Activated T-cell treated with anti-CD3 and anti-CD28 coated beads for 4 hours (primary cell): ENCODE measurements at places on chromosomes 7 and 10.
A peak's percentile ranks its signal among the peaks of the same experiment; 100 is the strongest.

GRCh38 chr7:145633513-145633912 lies 483.1 kb upstream of the CNTNAP2 start:
- no peak for DNase-seq

- DNase-seq: no peak
Measured at GRCh38 chr10:86072413-86072812, 294.2 kb downstream of the GRID1 start.

DNA sequence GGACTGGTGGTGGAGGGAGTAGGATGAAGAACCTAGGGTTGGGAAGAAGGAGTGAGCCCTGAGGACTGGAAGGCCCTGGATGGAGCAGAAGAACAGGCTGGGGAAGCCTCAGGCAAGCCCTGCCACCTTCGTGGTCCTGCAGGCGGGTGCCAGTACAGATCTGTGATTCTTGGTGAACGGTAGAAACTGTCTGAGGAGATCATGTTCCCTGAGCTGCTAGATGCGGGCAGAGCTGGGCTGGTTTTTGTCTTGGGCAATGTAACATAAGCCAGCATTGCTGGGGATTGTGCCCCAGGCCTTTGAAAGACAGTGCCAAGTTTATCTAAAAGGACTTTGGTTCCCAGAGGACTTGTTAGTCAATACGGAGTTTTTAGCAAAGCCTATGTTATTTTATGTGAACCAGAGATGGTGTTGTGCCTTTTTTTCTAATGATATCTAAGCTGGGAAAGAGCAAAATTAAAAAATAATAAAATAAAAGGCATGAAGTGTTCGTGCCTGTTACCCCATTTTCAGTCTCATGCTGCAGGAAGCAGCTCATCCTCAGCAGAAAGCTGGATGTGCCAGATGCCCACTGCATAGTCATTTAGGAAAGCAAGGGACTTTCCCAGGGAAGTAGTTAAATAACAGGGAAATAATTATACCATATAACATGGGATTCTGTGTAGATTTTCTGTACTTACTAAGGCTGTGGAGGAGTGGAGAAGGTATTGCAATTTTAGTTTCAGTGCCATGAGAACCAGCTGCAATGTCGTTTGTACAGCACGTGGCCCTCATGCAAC lies 24.4 kb upstream of the FIGNL1 start:
- no peak for DNase-seq

DNA sequence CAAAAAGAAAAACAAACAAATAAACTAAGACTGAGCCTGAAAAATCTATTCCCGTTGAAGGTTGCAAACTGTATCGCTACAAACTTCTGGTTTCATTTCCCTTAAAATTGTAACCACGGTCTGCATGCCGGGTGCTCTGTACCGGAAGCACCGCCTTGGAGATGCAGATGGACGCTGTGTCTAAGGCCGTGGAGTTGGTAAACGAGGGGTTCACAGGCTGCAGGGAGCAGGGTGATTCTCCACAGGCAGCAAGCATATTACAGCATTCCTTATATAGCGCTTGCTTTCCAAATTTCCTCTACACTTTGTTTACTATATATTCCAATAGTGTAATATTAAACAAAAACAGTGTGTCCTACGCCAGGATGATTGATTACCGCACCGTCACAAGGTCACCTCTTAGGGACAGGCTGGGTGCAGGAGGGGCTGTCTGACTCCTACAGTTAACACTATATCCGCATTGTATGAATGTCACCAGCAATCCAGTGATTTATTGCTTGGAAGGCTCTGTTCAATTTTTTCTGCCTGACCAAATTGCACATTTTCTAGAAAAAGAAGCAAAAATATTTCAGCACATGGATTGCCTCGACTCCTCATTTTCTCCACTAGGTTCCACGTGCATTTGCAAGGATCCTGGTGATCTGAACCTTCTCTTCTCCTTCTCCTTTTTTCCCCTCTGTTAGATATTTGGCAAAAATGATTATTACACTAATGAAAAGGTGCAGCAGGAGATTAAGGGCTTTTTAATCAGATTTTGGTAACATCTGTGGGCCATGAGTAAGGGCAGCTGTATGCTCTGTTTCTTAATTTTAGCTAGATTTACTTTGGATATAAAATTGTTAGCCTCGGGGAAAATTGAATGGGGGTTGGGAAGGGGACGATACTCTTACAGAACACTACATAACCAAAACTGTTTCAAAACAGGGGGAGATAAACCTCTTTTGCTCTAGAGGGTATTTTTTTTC lies 325.8 kb upstream of the MGMT start:
- DNase-seq: no peak

DNA sequence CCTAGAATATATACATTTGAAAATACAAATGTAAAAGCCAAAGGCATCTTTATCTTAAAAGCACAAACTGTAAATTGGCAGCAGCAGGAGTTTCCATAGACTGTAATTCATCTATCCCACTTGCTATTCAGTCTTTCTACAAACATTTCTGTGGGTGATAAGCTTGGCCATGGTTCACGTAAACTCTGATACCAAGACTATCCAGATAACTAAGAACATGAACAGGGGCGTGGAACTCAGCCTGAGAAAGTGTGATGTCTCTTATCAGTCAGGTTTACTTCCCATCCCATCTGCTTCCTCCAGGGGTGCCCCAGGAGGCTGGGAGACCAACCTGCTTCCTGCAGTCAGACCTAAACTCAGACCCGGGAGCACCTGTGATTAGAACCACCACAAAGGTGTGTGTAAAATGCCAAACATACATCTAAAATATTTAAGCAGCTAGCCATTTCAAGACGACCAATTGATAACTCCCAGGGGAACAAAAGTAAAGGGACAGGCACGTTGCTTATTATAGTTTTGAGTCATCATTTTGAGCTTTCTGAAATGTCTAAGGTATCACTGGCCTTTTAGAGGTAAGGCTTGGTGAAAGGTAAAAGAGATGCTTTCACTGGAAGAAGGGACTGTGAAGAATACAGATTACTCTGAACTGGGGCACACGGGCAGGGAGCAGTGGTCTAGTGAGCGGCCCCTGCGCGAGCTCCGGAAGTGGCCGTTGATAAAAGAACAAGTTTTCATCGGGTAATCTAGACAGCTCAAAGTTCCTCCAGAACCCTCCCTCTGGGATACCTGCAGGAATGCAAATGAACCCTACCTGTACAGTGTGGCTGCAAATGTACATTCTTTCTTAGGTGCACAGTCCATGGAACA lies 51.5 kb downstream of the RSU1 start:
- no peak for DNase-seq

DNA sequence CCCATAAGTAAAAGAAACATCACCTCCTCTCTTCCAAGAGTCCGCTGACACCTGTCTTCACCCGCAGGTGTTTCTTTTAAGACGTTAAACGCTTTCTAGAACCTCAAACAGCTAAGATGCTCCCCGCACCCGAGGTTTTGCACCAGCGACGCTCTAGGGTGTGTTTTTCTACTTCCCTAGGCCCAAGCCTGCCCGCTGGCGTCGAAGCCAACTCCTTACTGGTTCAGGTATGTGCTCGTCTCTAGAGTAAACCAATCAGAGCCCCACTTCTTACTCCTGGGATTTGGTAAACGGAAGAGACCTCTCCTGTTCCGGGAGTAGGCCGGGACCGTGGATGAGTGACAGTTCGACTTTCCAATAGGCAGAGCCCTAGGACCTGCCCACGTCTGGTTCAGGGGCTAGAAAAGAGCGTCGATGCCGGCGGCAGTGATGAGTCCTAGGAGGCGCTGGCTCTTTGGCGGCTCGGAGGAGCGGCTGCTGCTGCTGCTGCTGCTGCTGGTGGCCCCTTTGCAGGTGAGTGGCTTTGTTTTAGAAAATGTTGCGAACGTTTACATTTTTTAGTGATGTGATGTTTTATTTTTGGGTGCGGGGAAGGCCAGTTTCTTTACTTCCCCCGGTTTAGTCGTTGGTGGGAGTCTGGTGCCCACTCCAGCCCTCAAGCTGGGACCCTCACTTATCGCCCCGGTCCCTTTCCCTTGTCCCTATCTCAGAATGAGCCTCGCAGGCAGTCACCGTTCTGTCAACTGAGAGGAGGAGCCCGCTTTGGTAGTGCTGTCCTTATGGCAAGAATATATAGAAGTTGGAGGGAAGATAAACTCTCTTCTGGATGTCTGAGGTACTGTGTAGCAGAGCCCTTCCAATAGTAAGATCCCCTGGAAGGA lies at the start of gene BPGM:
BPGM (plus strand) TSS at position 429 of the 881 bp plus-strand sequence. CDS start 14,655 bp downstream, outside the sequence.
- peak; percentile 95 for DNase-seq

GRCh38 chr10:102122450-102122849 lies 2.3 kb upstream of the LDB1 start:
- DNase-seq: no peak

DNA sequence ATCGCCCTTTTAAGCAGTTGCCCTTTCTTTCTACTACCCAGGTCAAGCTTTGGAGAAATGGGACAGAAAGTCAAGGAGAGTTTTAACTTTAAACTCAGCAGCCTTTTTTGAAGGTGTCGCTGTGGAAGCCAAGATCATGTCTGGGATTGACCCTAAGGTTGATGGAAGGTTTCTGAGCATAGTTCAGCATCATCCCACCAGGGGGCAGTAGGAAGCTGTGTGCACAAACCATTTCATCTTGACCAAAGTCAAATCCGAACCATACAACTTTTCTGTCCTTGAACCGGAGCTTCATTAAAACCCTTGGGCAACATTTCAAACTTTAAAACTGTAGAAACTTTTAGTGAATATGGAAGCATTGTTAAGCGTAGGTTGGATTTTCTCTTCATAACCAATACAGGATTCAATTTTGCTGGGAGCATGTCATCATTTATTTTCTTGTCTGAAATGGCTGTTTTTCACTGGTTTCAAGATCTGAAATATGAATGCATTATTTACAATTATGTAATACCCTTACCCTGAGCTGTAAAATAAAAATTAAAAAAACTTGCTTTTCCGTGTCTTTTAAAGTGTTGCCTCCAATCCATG lies 214.4 kb upstream of the KIAA1217 start:
- no peak for DNase-seq

DNA sequence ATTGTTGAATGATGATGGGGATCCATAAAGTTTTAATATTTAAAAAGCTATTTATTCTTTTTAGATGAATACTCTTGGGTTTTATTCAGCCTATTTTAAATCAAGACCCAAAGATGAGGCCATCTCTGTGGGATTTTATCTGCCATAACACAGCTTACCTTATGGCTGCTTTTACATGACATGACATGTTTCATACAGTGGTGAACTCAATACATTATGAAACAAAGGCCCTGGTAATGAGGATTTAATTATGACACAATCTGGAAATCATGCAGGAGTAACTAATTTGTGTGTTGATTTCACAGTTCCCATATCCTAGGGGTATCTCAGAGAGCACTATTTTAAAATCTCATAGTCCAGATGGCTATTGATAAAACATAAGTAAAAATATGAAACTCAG lies 661.8 kb upstream of the FZD8 start:
- DNase-seq: no peak

DNA sequence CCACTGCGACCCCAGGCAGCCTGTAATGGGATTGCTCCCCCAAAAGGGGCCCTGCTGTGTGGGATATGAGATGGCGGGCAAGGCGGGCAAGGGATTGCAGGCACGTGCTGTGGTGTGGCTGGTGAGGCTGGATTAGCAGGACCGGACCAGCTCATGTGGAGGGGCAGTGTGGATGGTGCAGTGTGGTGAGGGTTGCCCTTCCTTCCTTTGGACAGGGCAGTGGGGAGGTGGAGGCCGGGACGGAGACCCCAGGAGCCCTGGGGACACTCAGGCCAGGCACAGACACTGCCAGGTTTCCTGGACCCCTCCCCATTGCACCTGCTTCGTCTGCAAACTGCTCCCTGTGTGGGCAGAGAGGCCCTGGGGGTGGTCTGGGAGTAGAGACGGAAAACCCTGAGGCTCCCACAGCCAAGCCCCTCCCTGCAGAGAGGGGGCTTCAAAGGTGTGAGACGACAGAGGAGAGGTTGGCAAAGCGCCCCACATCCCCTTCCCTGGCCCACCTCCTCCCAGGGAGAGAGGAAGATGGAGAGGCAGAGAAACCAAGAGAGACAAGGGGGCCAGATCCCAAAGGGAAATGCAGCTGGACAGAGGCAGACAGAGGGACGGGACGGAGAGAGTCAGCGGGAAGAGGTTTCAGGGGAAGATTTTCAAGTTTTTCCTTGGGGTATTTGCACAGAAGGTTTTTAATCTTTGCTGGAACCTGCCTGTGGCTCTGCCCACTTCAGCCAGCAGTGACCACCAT lies 89.2 kb downstream of the MICALL2 start:
- no peak for DNase-seq

- DNase-seq: no peak
Measured at GRCh38 chr10:47037654-47038425, 126.6 kb downstream of the PTPN20 start.

DNA sequence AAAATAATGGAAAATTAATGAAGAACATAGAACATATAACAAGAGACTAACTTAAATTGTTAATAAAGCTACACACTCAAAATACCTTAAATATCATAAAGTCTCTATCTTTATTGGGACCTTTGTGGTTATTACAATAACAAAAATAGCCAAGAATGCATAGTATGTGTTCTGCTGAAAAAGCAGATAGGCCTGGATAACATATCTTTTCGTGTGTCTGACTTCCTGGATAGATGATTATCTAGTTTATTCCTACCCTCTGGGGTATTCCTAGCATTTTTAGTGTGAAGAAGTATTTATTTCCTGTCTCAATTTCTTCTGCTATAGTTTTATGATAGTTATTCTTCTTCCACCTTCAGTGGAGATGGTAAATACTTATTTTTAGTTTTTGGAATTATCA lies 36.5 kb downstream of the CALCR start:
- no peak for DNase-seq

- DNase-seq: no peak
Measured at GRCh38 chr7:156944876-156945275, 4.6 kb upstream of the NOM1 start.

DNA sequence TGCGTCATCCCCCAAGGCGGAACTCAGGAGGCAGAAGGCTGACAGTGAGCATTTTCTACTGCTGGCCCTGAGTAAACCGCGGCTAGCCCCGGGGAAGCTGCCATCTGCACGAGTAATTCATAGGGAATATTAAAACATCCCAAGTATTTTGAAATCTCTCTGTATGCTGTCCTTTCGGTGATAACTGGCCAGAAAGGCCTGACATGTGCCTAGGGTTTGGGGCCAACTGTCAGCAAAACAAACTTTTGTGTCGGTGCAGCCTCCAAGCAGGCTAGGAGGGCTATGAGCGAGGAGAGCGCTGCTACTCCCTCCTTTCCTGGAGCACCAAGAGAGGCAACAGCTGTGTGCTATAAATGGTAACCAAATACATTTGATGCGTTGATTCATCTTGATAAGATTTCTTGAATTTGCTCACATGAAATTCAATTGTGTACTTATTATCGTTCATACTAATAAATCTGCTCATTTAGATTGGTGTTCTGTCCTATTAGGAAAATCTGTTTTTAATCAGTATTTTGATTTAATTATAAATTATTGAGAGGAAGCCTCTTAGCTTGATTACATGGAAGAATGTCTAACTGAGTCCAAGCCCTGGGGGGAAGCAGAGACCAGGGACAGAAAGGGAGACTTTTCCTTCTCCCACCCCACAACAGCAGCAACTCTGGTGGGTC lies 124.4 kb upstream of the NPS start:
- DNase-seq: no peak

- no peak for DNase-seq
Measured at GRCh38 chr10:131843089-131843595, 57.7 kb upstream of the PPP2R2D start.

- no peak for DNase-seq
Measured at GRCh38 chr7:95660023-95660434, 63.7 kb upstream of the PDK4 start.
